Gastrocnemius medialis (tissue), 4 donors: ENCODE measurements at places on chromosomes 13 and 19. TPM values are rescaled to one million over a fixed set of nuclear protein-coding genes. Genes with fewer than 3 reads are reported as not detected.

Gene IL17D
- 2.3 TPM for total RNA-seq

Gene NALCN
- 0.62 TPM for total RNA-seq

- no peak overlapping the region for H3K27ac ChIP-seq
- no peaks in the 10 kb centered on the region for H3K4me1 ChIP-seq
- no peak for DNase-seq
- H3K27me3 ChIP-seq = no peaks in the 10 kb centered on the region
- no peak overlapping the region for H3K4me3 ChIP-seq
Measured at GRCh38 chr19:23531231-23531790, 136.0 kb upstream of the ZNF91 start.

DNA sequence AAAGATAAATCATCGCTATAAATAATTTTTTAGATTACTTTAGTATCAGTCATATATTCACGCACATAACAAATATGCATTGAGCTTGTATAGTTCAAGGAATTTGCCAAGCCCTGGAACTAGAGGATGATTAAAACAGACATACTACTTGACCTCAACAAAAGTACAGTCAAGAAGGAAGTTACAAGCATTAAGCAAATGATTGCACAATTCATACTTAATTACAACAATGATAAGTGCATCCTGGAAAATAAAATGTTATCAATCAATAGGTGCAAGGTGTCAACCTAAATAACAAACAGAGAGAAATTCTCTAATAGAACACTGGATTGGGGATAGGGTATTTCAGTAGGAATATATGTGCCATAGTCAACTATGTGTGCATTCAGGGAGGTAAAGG, 491.2 kb downstream of the GPC5 start:
- no peaks in the 10 kb centered on the region for H3K36me3 ChIP-seq
- H3K27ac ChIP-seq = no peak overlapping the region
- no peaks in the 10 kb centered on the region for H3K27me3 ChIP-seq
- H3K4me3 ChIP-seq = no peak overlapping the region
- no peak for DNase-seq

- H3K4me3 ChIP-seq = no peak overlapping the region
- no peaks in the 10 kb centered on the region for H3K36me3 ChIP-seq
- no peak for DNase-seq
- no peaks in the 10 kb centered on the region for H3K27me3 ChIP-seq
Measured at GRCh38 chr13:104823709-104824108, 1711.8 kb downstream of the EFNB2 start.

GRCh38 chr19:6278740-6279619, 795 bp downstream of the MLLT1 start:
- peak overlapping the region; percentile 88 for H3K27ac ChIP-seq
- H3K27me3 ChIP-seq = no peaks in the 10 kb centered on the region
- peak overlapping the region; percentile 79 for H3K4me3 ChIP-seq
- H3K4me1 ChIP-seq = peaks cover 42% of the 10 kb centered on the region
- H3K36me3 ChIP-seq = no peaks in the 10 kb centered on the region
- no peak for DNase-seq

DNA sequence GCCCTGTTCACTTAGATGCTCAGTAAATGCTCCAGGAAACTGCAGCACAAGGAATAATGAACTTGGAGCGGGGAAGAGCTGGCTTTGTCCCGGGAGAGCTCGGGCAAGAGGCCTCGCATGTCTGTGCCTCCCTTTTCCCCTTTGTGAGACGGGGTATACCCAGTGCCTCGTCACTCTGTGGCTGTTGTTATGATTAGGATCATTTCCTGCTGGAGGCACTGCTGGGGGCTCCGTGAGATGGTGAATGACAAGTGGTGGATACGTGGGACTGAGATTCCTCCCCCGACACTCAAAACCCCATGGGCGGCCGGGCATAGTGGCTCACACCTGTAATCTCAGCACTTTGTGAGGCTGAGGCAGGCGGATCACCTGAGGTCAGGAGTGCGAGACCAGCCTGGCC, 1.1 kb upstream of the PLVAP start:
- H3K4me3 ChIP-seq = no peak overlapping the region
- peaks cover 23% of the 10 kb centered on the region for H3K4me1 ChIP-seq
- H3K27ac ChIP-seq = no peak overlapping the region

DNA sequence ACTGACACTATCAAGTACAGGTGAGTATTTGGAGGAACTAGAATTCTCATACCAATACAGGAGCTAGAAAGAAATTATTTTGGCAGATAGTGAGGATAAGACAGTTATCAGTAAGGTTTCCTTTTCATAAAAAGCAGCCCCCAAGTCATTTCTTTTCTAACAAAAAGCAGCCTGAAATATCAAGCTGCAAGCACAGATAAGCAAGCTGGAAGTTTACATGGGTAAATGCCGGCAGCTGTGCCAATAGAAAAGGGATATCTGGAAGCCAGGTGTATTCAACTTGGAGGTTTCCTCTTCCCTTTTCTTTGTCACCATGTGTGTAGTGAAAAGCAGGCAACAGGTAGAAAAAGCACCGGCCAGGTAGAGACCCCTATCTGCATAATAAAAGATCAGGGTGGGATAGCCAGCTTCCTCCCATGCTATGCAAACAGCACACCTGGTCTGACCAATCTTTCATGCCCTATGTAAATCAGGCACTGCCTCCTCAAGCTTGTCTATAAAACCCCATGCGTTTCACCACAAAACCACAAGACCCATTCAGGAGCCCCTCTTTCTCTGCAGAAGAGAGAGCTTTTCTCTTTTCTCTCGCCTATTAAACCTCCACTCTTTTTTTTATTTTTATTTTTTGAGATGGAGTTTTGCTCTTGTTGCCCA, 22.9 kb downstream of the CYP4F2 start:
- no peak overlapping the region for H3K27ac ChIP-seq
- no peaks in the 10 kb centered on the region for H3K36me3 ChIP-seq
- no peak for DNase-seq
- no peaks in the 10 kb centered on the region for H3K4me1 ChIP-seq
- no peaks in the 10 kb centered on the region for H3K27me3 ChIP-seq

DNA sequence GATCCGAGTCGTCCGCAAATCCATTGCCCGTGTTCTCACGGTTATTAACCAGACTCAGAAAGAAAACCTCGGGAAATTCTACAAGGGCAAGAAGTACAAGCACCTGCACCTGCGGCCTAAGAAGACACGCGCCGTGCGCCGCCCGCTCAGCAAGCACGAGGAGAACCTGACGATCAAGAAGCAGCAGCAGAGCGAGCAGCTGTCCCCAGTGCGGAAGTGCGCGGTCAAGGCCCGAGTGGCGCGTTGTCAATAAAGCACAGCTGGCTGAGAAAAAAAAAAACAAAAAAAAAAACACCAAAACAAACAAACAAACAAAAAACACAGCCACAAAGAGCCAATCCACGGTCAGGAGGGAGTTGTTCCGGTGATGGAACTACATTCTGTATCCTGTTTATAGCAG, 4.7 kb upstream of the GNA15 start:
- H3K4me1 ChIP-seq = no peaks in the 10 kb centered on the region
- H3K4me3 ChIP-seq = no peak overlapping the region
- H3K27ac ChIP-seq = no peak overlapping the region
- H3K36me3 ChIP-seq = no peaks in the 10 kb centered on the region

DNA sequence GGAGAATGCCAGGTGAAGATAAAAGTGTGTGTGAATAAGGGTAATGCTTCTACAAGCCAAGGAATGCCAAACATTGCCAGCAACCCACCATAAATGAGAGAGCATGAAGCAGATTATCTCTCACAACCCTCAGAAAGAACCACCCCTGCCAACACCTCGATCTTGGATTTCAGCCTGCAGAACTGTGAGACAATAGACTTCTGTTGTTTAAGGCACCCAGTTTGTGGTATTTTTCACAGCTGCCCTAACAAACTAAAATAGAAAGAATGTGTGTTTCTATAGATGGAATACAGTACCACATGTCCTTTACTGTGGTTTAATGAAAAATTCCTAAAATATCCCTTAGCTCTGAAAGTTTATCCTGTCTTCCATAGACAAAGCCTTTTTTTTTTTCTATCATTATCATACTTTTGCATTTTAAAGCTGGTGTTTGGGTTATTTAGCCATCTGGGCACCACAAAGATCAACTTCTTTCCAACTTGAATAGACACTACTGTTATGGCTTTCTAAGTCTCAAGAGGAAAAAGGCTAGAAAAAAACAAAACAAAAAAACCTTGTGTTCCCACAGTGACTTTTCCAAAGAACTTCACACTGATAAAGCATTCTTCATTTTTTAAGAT, 505.6 kb downstream of the KCTD12 start:
- H3K27ac ChIP-seq = no peak overlapping the region
- no peak for DNase-seq
- no peaks in the 10 kb centered on the region for H3K36me3 ChIP-seq
- no peaks in the 10 kb centered on the region for H3K4me1 ChIP-seq
- H3K4me3 ChIP-seq = no peak overlapping the region

GRCh38 chr13:61029064-61029463, 386.6 kb downstream of the PCDH20 start:
- DNase-seq = no peak
- no peaks in the 10 kb centered on the region for H3K36me3 ChIP-seq
- no peak overlapping the region for H3K4me3 ChIP-seq
- H3K4me1 ChIP-seq = no peaks in the 10 kb centered on the region
- H3K27ac ChIP-seq = no peak overlapping the region
- H3K27me3 ChIP-seq = no peaks in the 10 kb centered on the region
